ENCODE measurements at places on chromosomes 3 and 15. TPM values are rescaled to one million over a fixed set of nuclear protein-coding genes. Genes with fewer than 3 reads are reported as not detected.

- DNase-seq: no peak
Measured at GRCh38 chr3:126126286-126126685, 42.4 kb upstream of the SLC41A3 start.

GRCh38 chr3:186986406-186986805, 56.1 kb downstream of the ST6GAL1 start:
- no peak for DNase-seq

GRCh38 chr15:51849860-51850259, 20.4 kb downstream of the TMOD3 start:
- DNase-seq: no peak

STAC gene
- not detected for total RNA-seq

SLC41A3 gene
- 32.5 TPM for total RNA-seq

DNA sequence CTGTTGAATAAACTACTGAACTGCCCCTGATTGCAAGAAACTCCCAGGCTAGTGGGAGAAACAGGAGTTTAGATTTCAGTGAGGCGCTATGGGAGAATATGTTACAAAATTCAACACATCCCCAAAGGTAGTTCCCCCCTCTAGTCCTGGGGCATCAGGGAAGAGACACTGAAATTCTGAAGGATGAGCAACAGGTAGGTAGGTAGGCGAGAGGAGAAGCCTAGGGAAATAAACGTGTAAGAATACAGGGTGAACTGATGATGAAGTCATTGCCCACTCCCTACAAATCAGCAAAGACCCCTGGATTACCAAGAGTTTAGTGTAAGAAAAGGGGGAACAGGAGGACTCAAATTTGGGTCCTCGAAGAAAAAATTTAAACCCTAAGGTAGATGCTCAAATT, 46.3 kb upstream of the RORA start:
- DNase-seq: no peak

- DNase-seq: no peak
Measured at GRCh38 chr3:9311228-9311627, 51.6 kb upstream of the THUMPD3 start.

GRCh38 chr15:38401106-38401505, 52.8 kb upstream of the FAM98B start:
- DNase-seq: no peak

GRCh38 chr15:98160236-98160635, 199.7 kb downstream of the ARRDC4 start:
- DNase-seq: no peak

SPINK8 gene
- not detected for total RNA-seq

THRB gene
- total RNA-seq: not detected

GRCh38 chr3:12782172-12782815, 14.2 kb upstream of the CAND2 start:
- DNase-seq: no peak

DNA sequence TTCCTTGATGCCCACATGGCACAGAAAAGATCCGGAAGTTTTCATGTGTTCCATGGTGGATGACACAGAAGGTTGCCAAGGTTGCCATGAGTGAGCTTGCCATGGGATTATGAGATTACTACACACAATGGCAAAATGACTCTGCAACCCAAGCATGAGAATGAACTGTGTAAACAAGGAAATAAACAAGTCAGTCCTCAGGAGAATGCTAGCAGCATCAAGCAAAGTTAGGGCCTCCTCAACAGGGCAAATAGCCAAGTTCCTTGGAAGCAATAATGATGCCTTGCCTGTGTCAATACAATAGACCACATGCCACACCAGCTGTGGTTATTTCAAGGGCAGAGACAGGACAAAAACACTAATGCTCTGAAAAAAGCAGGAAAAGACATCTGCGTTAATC, 41.8 kb downstream of the AQR start:
- no peak for DNase-seq

GRCh38 chr15:27863000-27863399, 236.1 kb downstream of the OCA2 start:
- no peak for DNase-seq

LPP gene
- total RNA-seq: 0.04 TPM

- peak; percentile 19 for DNase-seq
Measured at GRCh38 chr3:159604151-159604581, 384.5 kb upstream of the IL12A start.

DNA sequence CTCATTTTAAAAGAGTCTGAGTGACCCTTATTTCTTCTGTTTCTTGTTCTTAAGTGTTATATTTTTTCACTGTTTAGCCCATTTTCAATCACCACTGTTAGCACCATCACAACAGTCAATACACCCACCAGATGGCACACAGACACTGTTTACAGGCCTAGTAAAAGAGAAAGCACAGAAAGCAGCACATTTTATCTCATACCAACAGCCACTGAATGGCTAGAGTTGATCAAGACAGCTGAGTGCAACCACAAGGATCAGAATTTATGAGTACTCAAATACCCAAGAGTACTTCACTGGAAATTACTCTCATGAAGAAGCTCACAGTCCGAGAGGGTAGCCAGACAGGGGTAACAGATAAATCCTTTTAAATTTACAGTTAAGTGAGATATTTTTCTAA, 127.0 kb downstream of the TFDP2 start:
- no peak for DNase-seq

CA12 gene
- total RNA-seq: 0.94 TPM

DNA sequence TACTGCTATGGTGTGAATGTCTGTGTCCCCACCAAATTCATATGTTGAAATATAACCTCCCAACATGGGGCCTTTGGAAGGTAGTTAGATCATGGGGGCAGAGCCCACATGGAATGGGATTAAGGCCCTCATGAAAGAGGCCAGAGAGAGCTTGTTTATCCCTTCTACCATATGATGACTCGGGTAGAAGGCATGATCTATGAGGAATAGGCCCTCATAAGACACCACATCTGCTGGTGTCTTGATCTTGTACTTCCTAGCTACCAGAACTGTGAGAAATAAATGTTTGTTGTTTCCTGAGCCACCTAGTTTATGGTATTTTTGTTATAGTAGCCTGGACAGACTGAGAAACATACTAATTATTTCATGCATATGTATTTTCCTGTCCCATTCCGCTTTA, 51.9 kb downstream of the WWTR1 start:
- no peak for DNase-seq

DNA sequence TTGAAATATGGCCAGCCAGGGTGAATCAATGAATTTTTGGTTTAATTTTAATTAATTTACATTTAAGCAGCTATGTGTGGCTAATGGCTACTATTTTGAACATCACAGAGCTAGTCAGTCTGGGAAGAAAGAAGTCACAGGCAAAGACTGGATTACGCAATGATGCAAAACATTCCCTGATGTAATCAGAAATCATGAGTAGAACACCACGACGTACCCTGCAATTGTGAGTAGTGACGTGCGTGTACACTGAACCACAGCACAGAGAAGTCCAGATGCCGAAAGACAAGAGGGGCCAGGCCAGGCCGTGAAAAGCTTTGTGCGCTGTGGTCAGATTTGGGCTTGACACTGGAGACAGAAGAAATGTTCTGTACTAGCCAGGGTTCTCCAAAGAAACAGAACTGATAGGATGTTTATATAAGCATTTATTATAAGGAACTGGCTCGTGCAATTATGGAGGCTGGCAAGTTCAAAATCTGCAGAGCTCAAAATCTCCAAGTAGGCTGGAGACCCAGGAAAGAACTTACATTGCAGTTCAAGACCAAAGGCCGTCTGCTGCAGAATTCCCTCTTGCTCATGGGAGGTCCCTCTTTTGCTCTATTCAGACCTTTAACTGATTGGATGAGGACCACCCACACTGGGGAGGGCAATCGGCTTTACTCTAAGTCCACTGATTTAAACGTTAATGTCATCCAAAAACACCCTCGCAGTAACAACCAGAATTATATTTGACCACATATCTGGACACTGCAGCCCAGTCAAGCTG, 44.6 kb downstream of the SH3BP5 start:
- peak; percentile 40 for DNase-seq

SLC12A6 gene
- 9.3 TPM for total RNA-seq

PCCB gene
- 40.3 TPM for total RNA-seq

BLM gene
- total RNA-seq: 65.9 TPM

VGLL4 gene
- 49.3 TPM for total RNA-seq

- no peak for DNase-seq
Measured at GRCh38 chr15:81295486-81296121, 28.3 kb downstream of the STARD5 start.

- DNase-seq: no peak
Measured at GRCh38 chr3:60169755-60170154, 1081.5 kb downstream of the FHIT start.

DNA sequence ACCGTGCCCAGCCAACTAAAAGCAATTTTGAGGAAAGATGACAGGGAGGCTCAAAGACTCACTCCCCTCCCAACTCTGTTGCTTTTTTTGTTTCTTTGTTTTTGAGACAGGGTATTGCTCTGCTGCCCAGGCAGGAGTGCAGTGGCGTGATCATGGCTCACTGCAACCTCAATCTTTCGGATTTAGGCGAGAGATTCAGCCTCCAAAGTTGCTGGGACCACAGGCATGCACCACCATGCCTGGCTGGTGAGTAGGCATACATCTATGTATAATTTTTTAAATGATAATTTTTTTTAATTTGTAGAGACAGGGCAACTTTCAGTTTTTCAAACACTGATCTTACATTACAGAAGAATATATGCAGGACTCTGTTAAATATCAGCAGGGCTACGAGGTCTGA, 15.8 kb upstream of the THUMPD3 start:
- no peak for DNase-seq

GRCh38 chr15:40469776-40470390, 901 bp upstream of the CHST14 start:
- no peak for DNase-seq

DNA sequence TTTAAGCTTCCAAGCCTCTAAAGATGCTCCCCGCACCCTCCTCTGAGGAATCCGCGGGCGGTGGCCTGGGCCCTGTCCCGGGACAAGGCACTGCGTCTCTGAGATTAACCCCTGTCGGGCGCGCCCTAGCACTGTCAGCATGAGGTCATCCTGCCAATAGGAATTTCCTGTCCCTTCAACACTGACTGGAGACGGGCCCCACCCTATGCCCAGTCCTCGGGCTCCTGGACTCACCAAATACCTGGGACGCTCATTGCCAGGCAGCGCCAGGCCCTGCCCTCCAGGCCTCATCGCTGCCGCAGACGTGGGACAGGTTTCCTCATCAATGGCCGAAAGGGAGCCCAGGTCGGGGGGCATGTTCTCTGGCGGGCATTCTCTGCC, 67.6 kb upstream of the SH3GL3 start:
- no peak for DNase-seq

- peak; percentile 46 for DNase-seq
Measured at GRCh38 chr3:182258538-182259177, 534.6 kb upstream of the ATP11B start.

NRROS gene
- total RNA-seq: not detected

DNA sequence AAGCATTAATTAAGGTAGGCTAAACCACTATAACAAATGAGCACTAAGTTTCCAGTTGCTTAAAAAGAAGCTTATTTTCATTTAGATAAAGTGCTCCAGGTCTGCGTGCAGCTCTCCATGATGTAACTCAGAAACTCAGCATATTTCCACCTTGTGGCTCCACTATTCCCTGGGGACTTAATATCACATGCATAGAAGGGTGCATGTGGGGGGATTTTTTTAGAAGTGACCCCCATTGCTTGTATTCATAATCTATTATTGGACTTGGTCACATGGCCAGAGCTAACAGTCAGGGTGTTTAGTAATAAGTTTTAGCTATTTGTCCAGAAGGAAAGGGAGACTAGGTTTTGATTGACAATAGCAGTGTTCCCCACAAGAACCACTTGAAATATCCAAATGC, 86.8 kb downstream of the TMCO5A start:
- no peak for DNase-seq

GRCh38 chr3:56753206-56753820, 48.4 kb downstream of the ARHGEF3 start:
- no peak for DNase-seq

DNA sequence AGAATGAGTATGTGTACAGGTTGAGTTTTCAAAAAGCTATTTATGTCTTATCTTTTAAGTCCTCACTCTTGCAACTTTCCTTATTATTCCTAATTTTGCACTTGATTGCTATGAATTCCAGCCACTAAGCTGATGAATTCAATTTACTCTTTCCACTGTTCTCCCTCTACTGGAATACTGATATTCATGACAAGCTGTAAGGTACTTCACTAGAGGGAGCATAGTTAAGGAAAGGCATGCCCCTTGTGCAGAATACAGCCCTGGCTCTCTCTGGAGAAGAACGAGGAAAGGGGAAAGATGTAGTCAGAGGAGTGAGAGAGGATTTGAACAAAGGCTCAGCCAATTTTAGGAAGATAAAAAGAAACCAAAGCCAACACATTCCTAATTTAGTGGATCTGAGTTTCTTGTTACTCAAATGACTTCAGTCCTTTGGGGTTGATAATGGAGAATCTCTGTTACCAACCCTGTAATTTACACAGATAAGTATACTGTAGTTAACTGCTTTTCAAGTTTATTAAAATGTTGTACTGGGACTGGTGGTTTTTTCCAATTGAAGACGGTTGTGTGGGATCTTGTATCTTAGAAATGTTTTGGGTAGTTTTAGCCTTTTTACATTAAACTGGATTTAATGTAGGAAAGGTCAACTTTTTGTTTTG, 4.0 kb downstream of the SCAANT1 start:
- no peak for DNase-seq

DNA sequence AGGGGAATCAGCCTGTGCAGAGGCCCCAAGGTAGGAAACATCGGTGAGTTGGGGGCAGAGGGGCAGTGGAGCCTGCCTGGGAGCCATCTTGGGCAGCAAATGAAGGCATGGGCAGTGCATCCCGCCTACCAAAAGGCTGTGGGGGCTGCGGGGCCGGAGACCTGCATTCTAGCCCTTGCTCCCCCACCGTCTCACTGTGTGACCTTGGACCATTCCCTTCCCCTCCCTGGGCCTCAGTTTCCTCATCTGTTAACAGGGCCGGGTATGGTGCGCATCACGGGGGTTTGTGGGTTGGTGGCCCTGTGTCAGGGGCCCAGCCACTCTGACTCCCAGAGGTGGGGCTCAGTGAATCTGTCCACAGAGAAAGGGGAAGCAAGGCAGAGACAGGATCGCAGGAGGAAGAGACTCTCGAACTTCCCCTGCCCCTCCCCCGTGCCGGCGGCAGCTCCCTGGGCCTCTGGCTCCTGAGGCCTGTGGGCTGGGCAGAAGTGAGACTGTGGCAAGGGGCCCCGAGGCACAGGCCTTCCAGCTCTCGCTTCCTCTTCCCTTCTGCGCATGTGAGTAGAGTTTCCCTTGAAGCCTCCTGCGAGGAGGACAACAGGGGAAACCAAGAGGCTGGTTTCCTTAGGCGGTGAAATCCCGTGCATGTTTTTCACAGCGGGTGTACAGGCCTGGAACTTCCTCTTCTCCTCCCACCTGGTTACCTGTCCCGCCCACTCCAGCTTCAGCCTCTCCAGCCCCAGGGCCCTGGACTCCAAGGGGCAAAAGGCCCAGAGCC, 42.9 kb downstream of the IDH2 start:
- no peak for DNase-seq

ANKRD34C gene
- total RNA-seq: not detected

FBXL22 gene
- total RNA-seq: 0.10 TPM

All from SJCRH30 (cell line).